ENCODE measurements at places on chromosomes 7 and 10.

GRCh38 chr10:68165643-68166042, 56.4 kb downstream of the MYPN start:
- DNase-seq, result no peak

DNA sequence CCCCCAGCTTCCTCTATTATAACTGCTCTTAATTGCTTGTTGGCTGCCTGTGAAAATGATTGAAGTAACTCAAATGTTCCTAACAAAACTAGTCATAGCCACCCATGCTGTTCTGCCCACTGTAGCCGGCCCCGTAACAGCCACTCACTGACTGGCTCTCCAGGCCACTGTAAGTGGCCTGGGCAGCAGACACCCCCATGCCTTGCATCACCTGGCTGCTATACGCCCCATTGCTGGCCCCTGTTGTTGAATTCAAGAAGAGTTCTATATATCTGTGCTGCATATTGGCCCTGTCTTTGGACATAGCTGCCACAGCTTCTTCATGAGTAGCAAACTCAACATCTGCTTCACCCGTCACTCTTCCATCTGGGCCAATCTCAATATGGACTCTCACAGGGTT, 15.1 kb downstream of the FXYD4 start:
- no peak for DNase-seq

GRCh38 chr10:49761789-49762565, at the start of gene OGDHL:
TSS of gene OGDHL (minus strand) at chr10:49762323. CDS start at chr10:49758592, 3,731 bp downstream.
- peak; percentile 26 for DNase-seq

DNA sequence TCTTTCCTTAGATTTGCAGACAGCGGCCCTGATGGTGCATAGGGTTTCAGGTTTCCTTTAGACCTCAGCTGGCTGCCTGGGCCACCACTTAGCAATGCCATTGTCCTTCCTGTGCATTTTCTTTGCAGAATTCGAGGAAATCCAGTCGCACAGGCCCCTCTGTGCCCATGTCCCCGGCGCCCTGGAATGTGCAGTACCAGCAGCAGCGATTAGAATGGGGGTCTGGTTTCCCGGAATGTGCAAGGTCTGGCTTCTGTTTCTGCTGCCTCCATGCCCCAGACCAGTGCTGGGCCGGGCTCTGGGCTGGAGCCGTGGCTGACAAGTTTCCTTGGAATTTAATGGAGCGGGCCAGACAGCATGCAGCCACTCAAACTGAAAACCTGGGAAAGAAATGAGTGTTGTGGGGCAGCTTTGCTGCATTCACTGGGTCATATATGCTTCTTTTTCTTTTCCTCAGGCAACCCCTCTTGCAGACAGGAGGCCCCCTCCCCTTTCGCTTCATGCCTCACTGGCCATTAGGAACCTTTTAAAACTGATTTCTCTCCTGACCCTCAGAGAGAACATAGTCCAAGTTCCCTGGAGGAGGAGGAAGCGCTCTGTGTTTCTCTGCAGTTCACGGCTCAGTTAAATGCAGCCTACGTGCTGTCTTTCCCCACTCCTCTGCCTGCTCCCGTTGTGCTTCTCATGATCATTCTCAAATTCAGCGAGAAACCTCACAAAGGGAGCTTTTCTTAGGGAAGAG, 14.4 kb downstream of the HTRA1 start:
- no peak for DNase-seq

GRCh38 chr10:77187376-77187999, 450.1 kb downstream of the KCNMA1 start:
- no peak for DNase-seq

- no peak for DNase-seq
Observed at GRCh38 chr7:105020926-105021325, 6.9 kb downstream of the KMT2E start.

- no peak for DNase-seq
Observed at GRCh38 chr10:97095701-97096260, 90.0 kb downstream of the SLIT1 start.

GRCh38 chr7:5363729-5364128, 59.9 kb downstream of the TNRC18 start:
- DNase-seq, result no peak

Data from fibroblast of mammary gland (primary cell).